ENCODE measurements at places on chromosomes 6 and 20.

DNA sequence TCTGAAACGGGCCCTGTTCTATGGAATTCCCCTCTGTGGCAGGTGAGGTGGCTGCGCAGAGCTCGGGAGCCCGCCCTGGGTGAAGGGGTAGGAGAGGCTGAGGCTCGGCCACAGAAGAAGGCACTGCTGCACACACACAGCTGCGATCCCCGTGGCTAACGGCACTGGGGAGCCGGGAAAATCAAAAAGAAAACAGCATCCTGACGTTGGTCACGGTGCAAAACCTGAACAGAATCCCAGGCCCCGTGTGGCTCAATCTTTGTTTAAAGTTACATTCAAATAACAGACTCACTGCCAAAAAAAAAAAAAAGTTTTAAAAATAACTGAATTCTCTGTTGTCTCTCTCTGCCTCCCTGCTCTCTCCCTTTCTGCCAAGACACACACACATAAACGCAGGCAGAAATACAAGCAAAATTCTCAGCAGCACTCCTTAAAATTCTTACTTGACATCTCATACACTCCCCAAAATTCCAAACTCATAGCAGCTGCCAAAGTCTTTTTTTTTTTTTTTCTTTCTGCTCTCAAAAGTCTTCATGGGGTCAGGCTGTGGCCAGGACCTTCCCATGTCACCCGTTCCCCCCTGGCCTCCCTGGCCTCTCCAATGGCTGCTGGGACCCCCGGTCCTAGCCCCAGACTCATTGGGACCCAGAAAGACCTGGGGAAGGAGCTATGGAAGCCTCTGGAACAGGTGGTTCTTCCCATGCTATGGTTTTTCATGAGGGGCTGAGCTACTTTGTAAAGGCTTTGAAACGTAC lies 248.8 kb downstream of the TTLL2 start:
- no peak for DNase-seq

- no peak for DNase-seq
Measured at GRCh38 chr6:52409499-52409898, 10.6 kb upstream of the EFHC1 start.

- DNase-seq: no peak
Measured at GRCh38 chr20:10573951-10574339, 99.9 kb downstream of the JAG1 start.

- DNase-seq: no peak
Measured at GRCh38 chr6:111129013-111129412, 41.7 kb downstream of the SLC16A10 start.

GRCh38 chr6:142254513-142254912 lies 47.3 kb upstream of the ADGRG6 start:
- DNase-seq: no peak

DNA sequence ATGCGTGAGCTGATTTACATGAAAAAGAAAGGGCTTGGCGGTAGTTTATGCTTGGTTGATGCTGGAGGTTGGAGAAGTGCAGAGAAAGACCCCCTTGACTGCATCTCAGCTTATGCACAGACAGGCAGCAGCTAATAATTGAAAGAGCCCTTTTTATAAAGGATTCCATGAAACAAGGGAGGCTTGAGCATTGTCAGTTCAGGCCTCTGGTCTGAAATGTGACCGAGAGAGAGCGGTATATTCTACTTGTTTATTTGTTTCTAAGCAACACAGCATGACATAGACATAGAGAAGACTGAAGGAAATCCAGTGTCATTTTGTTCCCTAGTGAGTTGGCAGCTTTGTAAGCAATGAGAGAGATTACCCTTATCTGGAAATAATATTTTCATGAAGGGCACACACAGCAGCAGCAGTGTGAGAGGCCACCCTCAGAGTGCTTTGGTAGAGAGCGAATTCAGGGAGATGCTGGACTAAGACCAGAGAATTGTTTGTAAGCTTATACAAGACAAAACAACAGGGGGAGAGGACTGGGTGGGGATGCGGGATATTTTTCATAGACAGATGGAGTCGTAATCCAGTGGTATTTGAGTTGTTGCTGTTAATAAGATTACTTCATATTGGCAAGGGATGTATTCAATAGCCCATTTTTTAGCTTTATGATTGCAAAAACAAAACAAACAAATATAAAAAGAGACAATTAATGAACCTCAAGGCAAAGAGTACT lies 34.6 kb upstream of the LAMA2 start:
- DNase-seq: no peak

- no peak for DNase-seq
Measured at GRCh38 chr20:23867152-23867776, 12.3 kb downstream of the CST5 start.

DNA sequence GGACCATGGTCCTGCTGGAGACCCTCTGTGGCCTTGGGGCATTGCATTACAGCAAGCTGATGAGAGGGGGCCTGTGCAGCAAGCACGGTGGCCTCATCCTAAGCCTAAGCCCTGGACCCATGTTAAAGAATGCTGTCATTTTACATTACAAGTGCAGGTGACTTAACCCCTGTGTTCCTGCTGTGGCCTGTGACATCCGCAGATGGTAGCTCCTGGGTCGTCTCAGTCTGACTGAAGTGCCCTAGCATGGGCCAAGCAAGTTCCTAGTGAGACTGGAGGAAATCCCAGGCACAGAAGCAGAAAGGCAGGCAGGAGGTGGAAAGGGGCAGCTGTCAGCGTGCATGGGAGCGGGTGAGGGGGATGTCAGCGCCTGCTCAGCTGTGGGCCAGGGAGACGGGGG lies 252.4 kb downstream of the FNDC1 start:
- DNase-seq: no peak

DNA sequence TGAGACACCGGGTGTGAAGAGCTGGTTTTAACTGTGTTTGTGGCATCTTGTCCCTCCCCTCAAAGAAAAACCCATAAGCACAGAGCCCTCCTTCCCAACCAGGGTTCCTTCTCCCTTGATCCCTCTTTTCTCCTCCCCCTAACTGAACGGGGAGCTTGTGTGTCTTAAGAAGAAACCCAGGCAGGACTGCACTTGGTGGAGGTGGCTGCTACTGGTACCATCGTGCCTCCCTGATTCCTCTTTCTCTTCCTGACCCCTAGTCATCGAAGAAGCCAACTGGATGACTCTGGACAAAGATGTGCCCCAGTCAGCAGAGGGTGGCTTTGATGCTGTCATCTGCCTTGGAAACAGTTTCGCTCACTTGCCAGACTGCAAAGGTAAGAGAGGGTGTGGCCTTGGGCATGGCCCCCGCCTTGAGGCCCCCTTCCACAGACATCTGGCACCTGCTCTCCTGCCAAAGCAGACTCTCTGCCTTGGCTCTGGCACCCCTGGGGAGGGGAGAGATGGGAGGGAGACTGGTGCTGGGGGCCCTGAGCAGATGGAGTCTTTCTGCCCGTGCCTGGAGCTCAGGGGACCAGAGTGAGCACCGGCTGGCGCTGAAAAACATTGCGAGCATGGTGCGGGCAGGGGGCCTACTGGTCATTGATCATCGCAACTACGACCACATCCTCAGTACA lies 2.1 kb downstream of the GNMT start:
- no peak for DNase-seq

GRCh38 chr6:128363020-128363813 lies 157.2 kb downstream of the PTPRK start:
- DNase-seq: no peak

- peak; percentile 13 for DNase-seq
Measured at GRCh38 chr6:73308712-73309534, 45.2 kb downstream of the DPPA5 start.

DNA sequence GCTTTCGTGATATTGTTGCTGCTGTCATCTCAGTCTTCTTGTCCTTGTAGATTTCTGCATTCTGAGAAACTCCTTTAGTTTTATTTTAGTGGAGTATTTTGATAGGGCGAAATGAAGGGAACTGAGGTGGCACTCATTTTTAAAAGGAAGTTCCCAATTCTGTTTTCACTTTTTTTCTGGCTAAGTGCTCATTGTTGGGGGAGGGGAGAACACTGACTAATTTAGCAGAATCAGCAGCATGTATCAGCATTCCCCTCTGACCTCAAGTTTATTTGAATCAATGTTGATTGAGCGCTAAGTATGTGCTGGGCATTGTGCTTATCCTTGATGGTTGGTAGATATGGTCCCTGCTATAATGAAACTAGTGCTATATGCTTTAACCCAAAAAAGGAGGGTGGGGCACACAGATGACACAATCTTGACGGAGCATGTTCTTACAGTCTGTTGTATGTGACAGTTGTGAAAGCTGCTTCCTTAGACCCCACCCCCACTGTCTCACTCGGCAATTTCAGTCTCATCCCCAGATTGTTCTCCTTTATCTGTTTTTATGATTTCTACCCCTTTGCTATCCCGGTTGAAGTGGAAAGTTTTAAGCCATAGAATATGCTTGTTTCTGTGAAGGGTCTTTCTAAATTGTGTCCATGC lies 262.4 kb downstream of the SOX4 start:
- no peak for DNase-seq

DNA sequence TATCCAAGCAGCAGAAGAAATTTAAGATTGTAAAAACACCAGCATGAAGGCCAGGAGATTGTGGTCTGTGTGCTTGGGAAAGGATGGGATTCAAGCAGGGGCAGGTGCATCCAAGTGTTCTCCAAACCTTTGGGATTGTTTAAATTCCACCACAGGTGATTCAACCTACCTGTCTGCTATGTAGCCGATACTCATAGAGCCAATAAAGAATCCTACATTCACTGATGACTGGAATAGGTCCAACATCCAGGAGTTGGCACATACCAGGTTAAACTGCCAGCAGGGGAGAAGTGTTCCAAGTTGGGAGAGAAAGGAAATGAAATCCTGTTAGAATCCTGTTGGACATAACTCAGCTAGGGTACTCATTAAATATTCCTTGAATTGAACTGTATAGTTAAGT lies 2.2 kb downstream of the SLC22A2 start:
- no peak for DNase-seq

GRCh38 chr6:3226481-3227362 lies 731 bp downstream of the TUBB2B start:
- DNase-seq: no peak

DNA sequence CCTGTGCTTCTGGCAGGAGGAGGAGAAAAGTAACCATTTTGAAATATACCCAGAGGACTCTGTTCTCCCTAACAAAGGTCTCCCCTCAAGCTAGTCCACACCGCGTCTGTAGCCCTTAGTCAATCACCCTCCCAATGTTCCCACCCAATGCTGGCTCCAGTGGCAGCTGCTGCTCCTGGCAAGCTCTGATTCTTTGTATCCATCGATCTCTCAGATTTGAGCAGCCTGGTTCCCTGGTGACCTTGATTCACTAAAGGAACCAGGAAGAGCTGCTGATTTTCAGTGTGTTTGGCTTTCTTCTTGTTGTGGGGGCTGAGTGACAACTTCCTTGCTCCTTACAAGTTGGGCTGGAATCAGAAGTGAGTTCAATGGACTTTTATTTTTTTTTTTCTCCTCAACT lies 68.5 kb downstream of the FOXC1 start:
- DNase-seq: no peak

- no peak for DNase-seq
Measured at GRCh38 chr6:15336900-15337560, 91.2 kb downstream of the JARID2 start.

GRCh38 chr20:25541676-25542075 lies 43.7 kb downstream of the NINL start:
- DNase-seq: no peak

DNA sequence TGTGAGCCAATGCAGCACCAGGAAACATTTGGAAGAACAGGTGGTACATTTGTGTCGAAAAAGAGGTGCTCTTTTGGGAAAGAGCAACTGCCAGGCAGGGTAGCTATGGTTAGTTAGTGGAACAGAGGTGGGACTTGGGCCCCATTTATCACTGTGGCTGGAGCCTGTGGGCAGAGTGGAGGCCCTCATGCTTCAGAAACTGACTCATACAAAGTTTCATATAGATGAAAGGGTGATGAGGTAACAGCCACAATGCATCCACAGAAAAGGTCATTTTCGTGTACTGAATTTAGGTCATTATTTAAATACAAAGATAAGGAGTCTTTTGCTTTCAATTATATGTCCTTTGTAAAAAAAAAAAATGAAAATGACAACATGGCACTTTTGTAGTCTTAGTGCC lies 76.4 kb upstream of the HS3ST5 start:
- DNase-seq: no peak

DNA sequence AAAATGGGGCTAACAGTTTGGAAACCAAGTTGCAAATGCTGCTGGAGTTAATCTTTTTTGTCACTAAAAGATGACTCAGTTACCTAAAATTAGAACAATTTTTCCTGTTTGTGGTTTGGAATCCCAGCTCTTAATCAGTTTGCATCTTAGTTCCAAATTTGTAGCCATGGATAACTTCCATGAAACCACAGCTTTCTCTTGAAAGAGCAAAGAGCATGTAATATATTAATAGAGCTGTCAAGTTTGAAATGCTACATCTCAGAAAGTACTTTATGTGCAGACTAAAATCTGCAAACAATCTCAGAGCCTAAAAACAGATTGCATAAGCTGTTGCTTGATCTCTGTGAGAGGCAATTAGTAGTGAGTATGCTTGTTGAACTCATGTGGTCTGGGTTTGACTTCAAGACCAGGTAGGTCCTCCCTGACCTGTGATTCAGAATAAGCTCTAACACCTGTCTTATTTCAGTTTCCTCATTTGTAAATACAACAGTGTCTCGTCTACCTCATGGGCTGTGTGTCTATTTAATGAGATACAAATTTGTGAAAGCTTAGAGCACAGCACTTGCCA lies 23.5 kb downstream of the DHX35 start:
- DNase-seq: peak; percentile 21

GRCh38 chr6:53028467-53028866 lies 33.4 kb upstream of the GSTA4 start:
- no peak for DNase-seq

- DNase-seq: peak; percentile 24
Measured at GRCh38 chr6:66496659-66497058, 789.6 kb upstream of the EYS start.

DNA sequence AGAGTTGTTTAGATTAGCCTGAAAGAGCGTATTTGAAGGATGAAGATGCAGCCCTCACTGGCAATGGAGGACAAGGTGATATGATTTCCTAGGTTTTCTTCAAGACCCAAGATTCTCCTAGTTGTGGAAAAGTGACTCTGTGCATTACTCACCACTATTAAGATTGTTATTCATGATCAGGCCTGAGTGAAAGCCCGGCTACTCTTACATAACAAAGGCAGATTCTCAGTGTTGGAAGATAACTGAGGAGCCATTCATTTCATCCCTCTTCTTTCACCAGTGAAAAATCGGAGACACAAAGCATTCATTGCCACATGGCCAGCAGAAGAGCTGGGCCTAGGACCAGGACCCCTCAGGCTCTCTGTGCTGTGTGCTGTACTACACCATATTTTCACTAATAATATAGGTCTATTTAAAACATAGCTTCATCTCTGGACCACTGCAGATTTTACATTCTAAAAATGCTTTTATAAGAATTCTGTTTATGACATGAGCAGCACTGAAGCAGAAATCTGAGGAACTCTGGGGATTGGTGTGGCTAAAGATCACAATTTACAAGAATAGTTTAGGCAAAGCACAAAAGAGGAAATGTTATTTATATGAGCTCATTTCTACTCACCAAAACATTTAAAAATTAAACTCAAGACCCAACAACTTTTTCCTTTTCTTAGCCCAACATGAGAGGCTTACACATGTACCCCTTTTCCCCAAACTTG lies 181.9 kb upstream of the CCN2 start:
- DNase-seq: peak; percentile 44

DNA sequence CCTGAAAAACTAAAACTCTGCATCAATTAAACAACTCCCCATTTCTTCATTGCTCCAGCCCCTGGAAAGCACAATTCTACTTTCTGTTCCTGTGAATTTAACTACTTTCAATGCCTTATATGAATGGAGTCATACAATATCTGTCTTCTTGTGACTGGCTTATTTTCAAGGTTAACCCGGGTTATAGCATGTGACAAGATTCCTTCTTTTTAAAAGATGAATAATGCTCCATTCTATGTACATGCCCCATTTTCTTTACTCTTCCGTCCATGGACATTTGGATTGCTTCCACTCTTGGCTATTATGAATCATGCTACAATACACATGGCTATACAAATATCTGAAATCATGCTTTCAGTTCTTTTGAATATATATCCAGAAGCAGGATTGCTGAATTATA lies 334.9 kb upstream of the ID4 start:
- DNase-seq: no peak
